ENCODE measurements at places on chromosomes 6 and 20. TPM values are rescaled to one million over a fixed set of nuclear protein-coding genes. Genes with fewer than 3 reads are reported as not detected.

The SLC35B2 gene
- 30.4 TPM for total RNA-seq

The HMGN4 gene
- 80.9 TPM for total RNA-seq

The ATP9A gene
- 0.59 TPM for total RNA-seq

The MICB gene
- 54.9 TPM for total RNA-seq

The GSTA4 gene
- 5.9 TPM for total RNA-seq

The FBXO5 gene
- 64.3 TPM for total RNA-seq

The C20orf141 gene
- not detected for total RNA-seq

The TBX18 gene
- not detected for total RNA-seq

The SEL1L2 gene
- not detected for total RNA-seq

The ADTRP gene
- 0.39 TPM for total RNA-seq

The PACSIN1 gene
- 0.11 TPM for total RNA-seq

The RHAG gene
- total RNA-seq: not detected

The VGLL2 gene
- total RNA-seq: not detected

The BTNL2 gene
- not detected for total RNA-seq

The TRIM10 gene
- total RNA-seq: 0.05 TPM

The IL17F gene
- not detected for total RNA-seq

The UNC5CL gene
- 1.2 TPM for total RNA-seq

The FOXS1 gene
- total RNA-seq: not detected
